Cardiac fibroblast (primary cell): ENCODE measurements at places on chromosomes 12 and 14.
A peak's percentile ranks its signal among the peaks of the same experiment; 100 is the strongest.

DNA sequence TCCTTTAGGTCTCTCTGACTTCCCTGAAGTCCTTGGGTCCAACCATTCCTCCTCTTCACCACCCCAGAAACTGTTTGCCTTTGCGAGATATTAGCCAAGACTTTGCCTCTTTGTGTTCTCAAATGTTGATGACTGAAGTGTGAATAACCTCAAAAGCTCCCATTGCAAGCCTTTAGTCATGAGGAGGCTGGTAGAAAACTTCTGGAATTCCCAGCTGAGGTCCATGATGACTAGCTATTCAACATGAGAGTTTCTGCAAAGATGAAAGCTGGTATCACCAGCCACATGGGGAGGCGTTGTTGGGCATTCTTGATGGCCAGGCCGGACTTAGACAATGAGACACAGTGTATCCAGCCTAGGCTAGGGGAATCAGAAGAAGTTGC lies 111.7 kb downstream of the TBX5 start:
- no peak for DNase-seq

- peak; percentile 97 for DNase-seq
Observed at GRCh38 chr12:105485321-105485910, 154.9 kb downstream of the C12orf75 start.

DNA sequence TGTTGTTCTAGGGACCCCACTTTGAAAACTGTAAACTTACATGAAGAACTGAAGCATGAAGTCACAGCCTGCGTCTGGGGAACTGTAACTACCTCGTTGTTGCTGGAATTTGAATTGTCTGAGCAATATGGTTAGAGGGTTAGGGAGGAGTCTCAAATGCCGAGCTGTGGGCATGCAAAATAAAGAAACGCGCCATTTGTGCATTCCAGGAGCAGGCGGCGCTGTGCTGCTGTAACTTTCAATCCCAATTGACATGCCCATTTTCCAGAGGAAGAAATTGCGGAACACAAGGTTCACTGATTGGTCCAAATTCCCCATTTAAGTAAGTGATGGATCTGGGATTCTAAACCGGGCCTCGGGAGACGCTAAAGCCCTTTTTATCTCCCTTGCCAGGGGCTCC lies 61.3 kb downstream of the ZNF664 start:
- no peak for DNase-seq

- DNase-seq: peak; percentile 45
Observed at GRCh38 chr14:68784978-68785533, 7.8 kb downstream of the ZFP36L1 start.

- no peak for DNase-seq
Observed at GRCh38 chr14:93751946-93752655, 36.2 kb downstream of the PRIMA1 start.

- no peak for DNase-seq
Observed at GRCh38 chr14:23915559-23915958, 38.0 kb upstream of the DHRS4 start.

DNA sequence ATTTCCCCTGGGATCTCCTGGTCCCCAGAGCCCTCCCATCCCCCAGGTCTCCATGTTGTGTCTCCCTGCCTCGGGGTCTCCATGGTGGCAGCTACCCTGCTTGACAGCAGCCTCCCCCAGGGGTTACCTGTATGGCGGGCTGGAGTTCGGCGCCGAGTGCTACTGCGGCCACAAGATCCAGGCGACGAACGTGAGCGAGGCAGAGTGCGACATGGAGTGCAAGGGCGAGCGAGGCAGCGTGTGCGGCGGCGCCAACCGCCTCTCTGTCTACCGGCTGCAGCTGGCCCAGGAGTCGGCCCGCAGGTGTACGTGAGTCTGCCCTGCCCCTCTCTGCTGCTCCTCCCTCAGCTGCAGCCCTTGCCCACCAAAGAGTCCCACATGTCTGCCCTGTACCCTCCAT lies 80.9 kb downstream of the WSCD2 start:
- no peak for DNase-seq

DNA sequence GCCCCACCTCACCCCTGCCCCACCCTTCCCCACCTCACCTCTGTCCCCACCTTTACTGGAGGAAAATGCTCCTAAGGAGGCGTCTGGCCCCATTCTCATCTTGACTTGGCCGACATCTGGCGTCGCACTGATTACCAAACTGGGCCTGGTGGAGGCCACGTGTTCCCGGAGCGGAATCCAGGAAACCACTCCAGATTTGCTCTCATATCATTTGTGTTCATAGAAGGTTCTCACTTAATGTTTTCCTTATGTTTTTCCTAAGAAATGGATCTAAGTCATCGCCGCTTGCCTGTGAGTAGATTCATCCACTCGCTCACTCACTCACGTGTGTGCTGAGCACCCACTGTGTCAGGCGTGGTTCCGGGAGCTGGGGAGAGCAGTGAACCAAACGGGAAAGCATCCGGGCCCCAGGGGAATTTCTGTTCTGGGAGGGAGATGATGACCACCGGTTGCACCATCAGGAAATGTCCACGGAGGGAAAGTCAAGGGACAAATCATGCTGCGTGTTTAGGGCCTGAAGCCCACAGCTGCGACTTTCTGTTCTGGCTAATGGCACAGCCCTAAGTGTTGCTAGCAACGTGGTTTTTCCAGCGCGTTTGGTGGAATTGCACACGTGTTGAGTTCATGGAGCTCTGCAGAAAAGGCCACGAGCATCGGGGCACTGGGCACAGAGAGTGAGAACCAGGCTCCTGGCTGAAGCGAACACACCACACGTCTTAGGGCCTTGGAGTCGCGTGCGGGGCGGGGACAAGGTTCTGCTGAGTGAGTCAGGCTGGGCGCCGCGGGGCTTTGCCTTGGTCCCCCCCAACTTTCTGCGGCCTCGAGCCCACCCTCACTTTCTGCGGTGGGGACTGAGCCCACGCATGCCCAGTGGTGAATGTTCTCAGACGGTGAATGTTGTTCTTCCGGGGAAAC lies 57.7 kb downstream of the ADGRD1 start:
- no peak for DNase-seq

DNA sequence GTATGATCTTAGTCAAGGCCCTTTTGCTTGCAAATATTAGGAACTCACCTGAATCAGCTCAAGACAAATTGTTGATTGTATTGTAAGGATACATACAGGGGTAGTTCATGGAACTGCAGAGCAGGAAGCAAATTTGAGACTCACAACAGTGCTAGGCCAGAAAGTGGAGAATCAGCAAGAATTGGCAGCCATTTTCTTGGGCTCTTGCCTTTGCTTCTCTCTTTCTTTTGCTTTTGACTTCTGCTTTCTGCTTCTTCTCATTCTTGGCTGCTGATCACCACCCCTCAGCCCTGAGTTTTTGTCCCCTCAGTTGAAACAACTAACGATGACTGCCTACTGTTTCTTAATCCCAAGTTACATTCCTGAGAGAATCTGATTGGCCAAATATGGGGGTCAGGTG lies 34.8 kb downstream of the KCNK13 start:
- no peak for DNase-seq

GRCh38 chr14:73602994-73603393 lies 9.3 kb upstream of the ACOT6 start:
- DNase-seq: no peak

DNA sequence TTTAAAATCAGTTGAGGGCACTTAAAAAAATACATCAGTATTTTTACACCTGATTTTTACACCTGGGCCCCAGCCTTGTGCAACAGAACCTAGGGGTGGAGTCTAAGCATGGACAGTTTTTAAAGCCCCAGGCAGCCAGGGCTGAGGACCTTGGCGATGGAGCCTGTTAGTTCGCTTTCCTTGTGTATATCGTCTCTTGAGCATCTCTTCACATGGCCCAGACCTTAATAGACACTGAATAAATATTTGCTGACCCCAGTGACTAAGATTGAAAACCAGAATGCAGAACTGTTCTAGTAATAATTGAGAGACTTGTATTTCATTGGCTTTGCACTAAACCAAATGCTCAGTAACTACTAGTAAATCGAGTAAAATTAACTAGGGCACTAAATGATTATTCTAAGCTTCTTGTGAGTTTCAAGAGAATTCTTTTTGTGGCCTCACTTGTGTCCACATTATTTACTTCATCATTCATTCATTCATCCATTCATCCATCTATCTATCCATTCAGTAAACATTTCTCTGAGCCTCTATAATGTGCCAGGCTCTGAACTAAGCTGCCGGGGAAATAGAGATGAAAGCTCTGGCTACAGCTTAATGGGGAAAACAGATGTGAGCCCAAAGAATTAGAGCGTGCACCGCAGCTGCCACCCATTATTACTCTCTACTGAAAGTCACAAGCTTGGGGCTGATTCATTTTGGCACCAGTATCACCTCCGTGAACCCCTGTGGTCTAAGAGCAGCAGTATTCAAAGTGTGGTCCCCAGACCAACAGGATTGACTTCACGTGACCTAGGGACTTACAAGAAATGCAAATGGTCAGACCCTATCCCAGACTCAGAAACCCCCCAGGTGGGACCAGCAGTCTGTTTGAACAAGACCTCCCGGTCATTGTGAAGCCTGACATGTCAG lies 30.7 kb upstream of the BCL7A start:
- DNase-seq: no peak

GRCh38 chr12:51862947-51863346 lies 14.4 kb upstream of the FIGNL2 start:
- DNase-seq: no peak

- DNase-seq: peak; percentile 83
Observed at GRCh38 chr12:65568517-65568916, 255.8 kb upstream of the HMGA2 start.

DNA sequence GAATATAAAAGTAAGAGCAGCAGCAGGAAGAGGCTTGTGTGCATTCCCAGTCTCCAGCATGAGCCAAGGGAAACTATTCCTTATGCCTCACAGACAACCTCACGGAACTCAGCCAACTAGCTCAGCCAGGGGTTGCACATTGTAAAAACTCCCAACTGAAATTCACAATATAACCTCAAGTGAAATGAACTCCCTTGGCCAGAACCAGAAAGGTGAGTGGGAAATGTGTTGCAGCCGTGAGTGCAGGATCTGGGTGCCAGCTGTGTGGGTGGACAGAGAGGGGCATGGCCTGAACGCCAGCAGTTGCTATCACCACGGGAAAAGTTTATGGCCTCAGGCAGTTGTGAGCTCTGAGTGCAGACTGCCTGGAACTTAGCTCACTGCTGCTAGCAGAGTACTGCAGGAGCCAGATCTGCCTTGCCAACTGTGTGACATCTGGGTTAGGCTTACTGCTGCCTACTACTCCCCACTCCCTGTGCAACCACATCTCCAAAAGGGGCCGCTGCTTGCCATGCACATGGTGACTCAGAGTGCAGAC lies 2.3 kb upstream of the CLEC1A start:
- DNase-seq: no peak

- peak; percentile 50 for DNase-seq
Observed at GRCh38 chr14:95432144-95433093, 84.0 kb downstream of the SYNE3 start.

DNA sequence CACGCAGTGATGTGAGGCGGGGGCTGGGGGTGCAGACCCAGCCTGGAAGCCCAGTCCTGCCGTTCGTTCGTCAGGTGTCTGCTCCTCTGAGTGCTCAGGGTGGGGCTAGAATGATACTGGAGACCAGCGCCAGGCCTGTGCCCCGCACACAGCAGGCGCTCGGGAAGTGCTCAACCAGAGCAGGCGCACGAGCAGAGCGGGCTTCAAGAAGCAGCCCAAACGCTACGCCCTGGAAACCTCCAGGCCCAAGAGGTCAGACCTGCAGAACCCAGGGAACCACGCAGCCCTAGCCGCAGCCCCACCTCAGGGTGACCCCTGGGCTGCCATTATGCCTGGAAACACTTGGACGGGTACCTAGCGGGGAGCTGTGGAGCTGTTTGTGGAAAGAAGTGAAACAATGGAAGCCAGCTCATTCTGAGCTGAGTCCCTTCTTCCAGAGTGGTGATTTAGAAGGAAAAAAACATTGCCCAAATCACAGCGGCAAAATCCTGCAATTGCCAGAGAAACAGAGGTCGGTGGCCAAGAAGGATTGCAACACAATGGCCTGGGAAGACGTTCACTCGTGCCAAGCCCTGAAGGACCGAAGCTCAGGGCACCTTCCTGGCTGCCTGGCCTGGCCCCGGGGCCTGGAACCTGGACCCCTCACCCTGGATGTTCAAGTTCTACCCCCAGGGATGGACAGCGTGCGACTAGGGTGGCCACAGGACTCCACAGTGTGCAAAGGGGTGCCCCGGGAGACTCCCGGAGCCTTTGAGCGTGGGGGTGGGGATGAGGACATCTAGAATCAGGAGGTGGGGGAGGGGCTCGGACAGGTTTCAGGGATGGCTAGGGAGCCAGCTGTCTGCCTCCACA lies 40.4 kb upstream of the DIO3 start:
- no peak for DNase-seq

GRCh38 chr12:55996715-55997534 lies at the start of gene SUOX:
SUOX (plus strand) TSS chr12:55997276; CDS start chr12:56002222, 4,946 bp downstream.
- DNase-seq: peak; percentile 97
